Frontal cortex (tissue), 4 donors: ENCODE measurements at places on chromosomes 7 and 10. TPM values are rescaled to one million over a fixed set of nuclear protein-coding genes. Genes with fewer than 3 reads are reported as not detected.

DNA sequence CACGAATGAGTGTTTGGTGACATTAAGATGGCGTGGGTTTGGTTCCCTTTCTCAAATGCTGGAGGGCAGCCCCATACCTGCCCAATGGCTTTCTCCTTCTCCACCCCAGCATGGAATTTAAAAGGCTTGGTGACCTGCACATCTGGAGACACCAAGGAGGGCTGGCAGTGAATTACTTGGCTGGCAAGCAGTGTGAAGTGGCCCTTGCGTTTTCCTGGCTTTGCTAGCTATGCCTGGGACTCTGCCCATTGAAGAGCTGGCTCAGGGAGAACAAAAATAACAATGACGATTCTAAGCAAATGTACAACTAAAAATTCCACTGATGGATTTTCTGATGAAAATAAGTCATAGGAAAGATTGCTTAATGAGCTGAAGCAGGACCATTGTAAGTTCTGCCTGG, 203.7 kb downstream of the CYP26A1 start:
- DNase-seq = no peak

DNA sequence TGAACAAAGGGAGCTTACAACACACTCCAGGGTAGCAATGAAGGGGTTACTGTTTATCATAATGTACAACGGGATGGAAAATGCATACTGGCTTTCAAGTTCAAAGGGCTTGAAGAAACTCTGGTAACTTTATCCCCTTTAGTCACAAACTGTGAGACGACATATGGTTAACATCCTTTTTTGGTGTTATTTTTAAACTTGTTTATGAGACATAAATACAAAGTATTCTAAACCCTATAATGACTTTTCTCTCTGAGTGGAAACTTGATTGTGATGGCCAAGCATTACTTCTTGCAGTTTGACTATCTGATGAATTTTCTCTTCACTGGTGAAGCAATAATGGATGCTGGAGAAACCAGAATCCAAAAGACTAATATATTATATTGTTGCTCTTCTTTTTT, 62.0 kb upstream of the SEMA3A start:
- no peak for DNase-seq

DNA sequence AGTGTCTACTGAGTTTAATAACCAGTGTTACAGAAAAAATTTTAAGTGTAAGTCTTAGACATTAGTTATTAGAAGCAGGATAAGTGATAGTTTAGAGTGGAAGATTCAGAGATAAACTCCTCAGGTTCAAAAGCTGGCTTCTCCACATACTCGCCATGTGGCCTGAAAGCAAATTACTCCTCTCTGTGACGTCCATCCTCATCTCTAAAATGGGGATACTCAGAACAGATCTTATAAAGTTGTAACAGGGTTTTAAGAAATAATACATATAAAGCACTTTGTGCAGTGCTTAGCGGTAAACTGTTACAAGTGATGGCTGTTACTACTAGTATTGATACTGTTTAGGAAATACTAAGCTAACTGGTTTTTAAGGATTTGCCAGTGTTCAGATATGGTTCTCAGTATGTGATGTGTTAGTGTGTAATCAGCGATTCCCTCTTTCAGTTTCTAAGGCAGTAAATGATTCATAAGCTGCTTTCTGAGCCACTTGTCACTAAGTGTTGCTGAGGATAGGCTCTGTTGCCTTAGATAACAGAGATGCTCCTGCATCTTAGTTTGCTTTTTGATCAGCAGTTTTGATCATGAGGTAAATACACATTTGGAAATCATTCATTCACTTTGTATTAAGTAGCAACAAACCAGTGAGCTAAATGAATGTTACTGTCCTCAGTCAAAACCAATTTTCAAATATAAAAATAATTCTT, 58.7 kb downstream of the CYP51A1 start:
- DNase-seq = no peak

- DNase-seq = no peak
Measured at GRCh38 chr10:26840938-26841732, 19.6 kb downstream of the ABI1 start.

- no peak for DNase-seq
Measured at GRCh38 chr10:125868372-125868975, 12.6 kb downstream of the DHX32 start.

GRCh38 chr7:24038993-24039392, 245.0 kb upstream of the NPY start:
- DNase-seq = no peak

DNA sequence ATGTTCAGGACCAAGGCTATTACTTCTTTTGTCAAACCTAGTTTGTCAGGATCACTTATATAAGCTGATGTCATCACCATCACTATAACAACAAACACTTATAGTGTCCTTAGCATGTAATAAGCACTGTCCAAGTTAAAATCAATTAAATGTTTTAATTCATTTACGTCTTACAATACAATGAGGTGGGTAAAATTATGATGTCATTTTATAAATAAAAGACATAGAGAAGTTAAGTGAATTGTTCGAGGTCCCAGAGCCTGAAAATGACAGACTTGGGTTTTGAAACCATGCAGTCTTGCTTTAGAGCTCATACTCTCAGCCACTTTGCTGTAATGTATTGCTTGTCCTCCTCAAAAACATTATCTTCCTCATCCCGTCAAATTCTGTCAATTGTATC, 48.3 kb downstream of the SLC13A1 start:
- DNase-seq = no peak

DNA sequence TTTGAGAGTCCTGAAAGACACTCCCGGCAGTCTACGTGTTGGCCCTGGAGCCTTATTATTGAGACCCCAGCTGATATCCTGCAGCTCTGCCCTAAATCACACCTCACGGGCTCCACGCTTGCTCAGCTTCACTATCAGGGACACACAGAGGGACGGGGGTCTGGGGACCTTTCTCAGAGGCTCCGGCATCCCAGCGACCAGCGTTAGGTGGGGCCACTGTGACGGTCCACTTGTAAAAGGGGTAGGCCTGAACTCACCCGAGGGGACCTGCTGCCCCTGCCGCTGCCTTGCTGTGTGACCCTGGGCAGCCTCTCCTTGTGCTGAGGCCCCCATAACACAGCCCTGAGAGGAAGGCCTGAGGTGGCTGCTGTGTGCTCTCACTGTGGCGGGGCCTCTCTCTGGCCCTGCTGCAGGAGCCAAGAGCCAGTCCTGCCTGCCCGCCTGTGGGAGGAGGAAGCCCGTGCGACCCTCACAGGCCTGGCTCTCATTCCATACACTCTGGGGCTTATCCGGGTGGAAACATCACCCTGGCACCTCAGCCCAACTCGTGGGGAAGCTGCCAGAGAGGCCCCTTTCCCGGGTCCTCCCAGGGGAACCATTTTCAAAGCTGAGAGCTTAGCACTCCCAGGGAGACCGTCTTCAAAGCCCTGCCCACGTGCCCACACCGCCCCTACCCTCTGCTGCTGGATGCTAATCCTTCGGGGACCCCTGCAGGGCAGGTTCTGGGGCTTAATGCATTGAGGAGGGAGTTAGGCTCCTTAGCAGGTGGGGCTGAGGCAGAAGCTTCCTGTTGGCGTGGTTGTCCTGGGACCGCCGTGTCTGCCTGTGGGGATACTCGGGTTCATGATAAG, 21.7 kb downstream of the AQP1 start:
- no peak for DNase-seq

- no peak for DNase-seq
Measured at GRCh38 chr10:69650589-69651261, 20.7 kb downstream of the FAM241B start.

DNA sequence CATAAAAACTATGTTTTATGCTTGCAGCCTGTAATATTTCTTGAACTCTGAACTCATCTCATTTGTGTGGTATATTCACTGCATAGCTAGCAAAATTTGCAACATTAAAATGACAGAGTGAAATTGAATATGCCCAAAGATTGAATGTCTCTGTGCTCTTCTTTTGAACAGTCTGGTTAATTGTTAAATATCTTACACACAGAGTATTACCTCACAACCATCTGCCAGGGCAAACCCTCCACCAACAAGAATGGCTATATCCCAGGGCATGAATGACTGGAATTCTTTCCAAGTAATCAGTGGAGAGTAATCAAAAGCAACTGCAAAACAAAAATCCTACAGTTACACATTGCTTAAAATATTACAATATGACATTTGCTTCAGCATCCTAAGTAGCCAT, 76.9 kb downstream of the SLC13A1 start:
- DNase-seq = no peak

- DNase-seq = no peak
Measured at GRCh38 chr10:91799612-91799975, 1.4 kb downstream of the TNKS2 start.

DNA sequence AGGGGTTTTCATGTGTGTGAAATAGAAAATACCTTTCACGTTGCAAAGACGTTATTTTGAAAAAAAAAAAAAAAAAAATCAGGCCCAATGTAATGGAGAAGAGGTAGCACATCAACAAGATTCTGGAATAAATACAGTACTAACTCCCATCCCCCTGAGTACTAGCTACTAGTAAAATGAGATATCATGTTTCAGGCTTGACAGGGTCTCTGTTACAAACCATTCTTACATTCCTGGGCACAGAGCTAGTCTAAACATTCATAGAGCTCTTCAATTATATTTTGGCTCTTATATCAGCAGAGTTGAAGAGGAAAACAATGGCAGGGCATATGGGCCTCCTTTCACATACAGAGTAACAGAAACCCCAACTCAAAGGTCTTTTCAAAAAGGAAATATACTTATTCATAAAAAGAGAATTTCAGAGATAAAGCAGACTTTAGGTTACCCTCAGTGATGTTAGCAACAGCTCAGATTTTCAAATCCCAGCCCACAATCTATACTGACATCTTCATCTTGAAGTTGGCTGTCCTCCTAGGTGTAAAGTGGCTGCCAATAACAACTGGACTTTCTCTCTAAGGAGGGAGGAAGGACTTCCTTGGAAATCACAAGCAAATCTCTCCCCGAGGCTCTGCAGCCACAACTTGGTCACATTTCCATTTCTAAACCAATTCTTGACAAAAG, 18.6 kb downstream of the C7orf33 start:
- DNase-seq = no peak

- DNase-seq = no peak
Measured at GRCh38 chr7:114663502-114663901, 248.9 kb downstream of the FOXP2 start.

The TAS2R5 gene
- total RNA-seq = 0.82 TPM

The SFTPA1 gene
- not detected for total RNA-seq

The RADIL gene
- total RNA-seq = 3.3 TPM

The GNG11 gene
- total RNA-seq = 4.9 TPM
